ENCODE measurements at places on chromosomes 5 and 9. TPM values are rescaled to one million over a fixed set of nuclear protein-coding genes. Genes with fewer than 3 reads are reported as not detected.

The SLC34A3 gene
- not detected for total RNA-seq

The TMEM215 gene
- not detected for total RNA-seq

The COL23A1 gene
- total RNA-seq: 0.20 TPM

The CAPSL gene
- total RNA-seq: 0.59 TPM

The PCDHGB7 gene
- total RNA-seq: not detected

The ASS1 gene
- 3.4 TPM for total RNA-seq

The ADGRD2 gene
- not detected for total RNA-seq

The ADAMTS2 gene
- total RNA-seq: not detected

The MAT2B gene
- 101 TPM for total RNA-seq

The GABRA6 gene
- total RNA-seq: not detected

The LHX3 gene
- total RNA-seq: not detected

The SLC35D2 gene
- 8.3 TPM for total RNA-seq

The PTTG1 gene
- 79.8 TPM for total RNA-seq

The ORM1 gene
- not detected for total RNA-seq

The LRRC70 gene
- 0.60 TPM for total RNA-seq

The PCDHA8 gene
- not detected for total RNA-seq

The ATP10B gene
- total RNA-seq: not detected

The ITK gene
- total RNA-seq: 162 TPM

The COMMD10 gene
- total RNA-seq: 17.4 TPM

The C1QTNF2 gene
- total RNA-seq: not detected

The SLC6A3 gene
- total RNA-seq: not detected

The GLRA1 gene
- total RNA-seq: not detected

All from CD8-positive, alpha-beta memory T cell (primary cell).